ENCODE measurements at places on chromosomes 11 and 22.

GRCh38 chr22:34849965-34850364 lies 216.0 kb upstream of the ISX start:
- no peak for DNase-seq

DNA sequence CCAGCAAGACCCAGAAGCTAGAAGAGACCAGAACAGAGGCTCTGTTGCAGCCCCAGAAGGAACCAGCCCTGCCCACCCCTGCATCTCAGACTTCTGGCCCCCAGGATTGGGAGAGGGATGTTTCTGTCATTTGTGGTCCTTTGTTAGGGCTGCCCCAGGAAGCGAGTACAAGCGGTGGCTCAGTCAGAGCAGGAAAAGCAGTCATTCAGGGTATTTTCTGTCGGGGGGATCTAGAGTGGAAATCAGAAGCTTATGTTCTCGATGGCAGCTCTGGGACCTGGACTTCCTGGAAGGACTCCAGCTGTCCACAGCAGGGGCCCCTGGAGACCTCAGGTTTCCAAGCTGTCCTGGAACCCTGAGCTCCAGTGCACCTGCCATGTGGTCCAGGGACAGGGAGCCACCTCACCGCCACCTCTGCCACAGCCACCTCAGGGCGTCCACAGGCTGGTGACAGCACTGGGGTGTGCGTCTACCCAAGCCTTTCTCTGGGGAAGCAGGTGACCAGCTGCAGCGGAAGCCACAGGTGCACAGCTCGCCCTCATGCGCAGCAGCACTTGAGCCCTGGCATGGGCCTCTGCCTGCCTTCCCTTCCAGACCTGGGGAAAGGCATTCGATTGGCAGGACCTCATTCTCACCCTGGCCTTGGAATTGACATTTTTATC lies 2.6 kb downstream of the KRTAP5-5 start:
- DNase-seq = no peak

GRCh38 chr11:106917973-106918372 lies 100.3 kb downstream of the GUCY1A2 start:
- DNase-seq = no peak

DNA sequence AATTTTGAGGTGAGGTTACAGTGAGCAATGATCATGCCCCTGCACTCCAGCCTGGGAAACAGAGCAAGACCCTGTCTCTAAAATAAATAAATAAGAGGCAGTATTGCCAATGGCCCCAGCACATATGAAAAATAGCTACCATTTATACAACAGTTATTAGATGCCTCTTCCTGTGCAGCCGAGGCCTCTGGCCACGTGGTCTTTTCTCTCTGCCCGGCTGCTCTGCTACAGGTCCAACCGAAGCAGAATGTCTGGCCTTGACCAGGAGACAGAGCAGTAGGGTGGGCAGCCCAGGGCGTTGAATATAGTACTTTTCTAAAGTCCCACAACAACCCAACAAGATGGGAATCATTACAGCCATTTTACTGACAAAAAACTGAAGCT lies 12.4 kb upstream of the OAF start:
- no peak for DNase-seq

GRCh38 chr22:44200451-44200850 lies 19.7 kb downstream of the PARVG start:
- no peak for DNase-seq

- no peak for DNase-seq
Observed at GRCh38 chr22:22408731-22409696, 99.5 kb downstream of the ZNF280B start.

DNA sequence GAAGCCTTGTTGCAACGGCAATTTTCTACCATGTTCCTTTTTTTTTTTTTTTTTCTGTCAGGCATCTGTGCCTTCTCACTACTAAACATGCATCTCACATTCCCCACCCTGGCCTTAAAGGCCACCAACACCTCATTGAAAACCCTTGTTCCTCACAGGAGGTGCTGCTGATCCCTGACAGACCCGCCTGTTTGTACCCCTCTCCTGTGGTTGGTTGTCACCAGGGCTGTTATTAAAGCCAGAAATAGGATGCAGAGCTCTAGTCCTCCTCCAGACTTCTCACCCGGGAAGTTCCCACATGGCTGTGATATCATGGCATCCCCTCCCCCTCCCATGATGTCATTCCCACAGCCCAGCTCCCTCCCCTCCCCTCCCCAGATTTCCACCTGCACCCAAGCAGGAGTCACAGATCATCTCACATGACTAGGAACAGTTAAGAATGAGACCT lies 302.8 kb upstream of the NCAM1 start:
- DNase-seq = no peak

GRCh38 chr22:46842606-46843005 lies 80.2 kb downstream of the TBC1D22A start:
- no peak for DNase-seq

GRCh38 chr11:35664977-35665441 lies 2.4 kb downstream of the TRIM44 start:
- peak; percentile 16 for DNase-seq

Data from KBM-7 (cell line).